Aorta (tissue), 5 donors: ENCODE measurements at places on chromosomes 12 and 14. TPM values are rescaled to one million over a fixed set of nuclear protein-coding genes. Genes with fewer than 3 reads are reported as not detected.

Gene CLEC12A
- total RNA-seq, result 3.0 TPM

Gene GYS2
- total RNA-seq, result 0.15 TPM

GRCh38 chr12:94898388-94898787 lies 105.1 kb downstream of the NDUFA12 start:
- DNase-seq, result no peak

Gene NOPCHAP1
- 12.9 TPM for total RNA-seq

DNA sequence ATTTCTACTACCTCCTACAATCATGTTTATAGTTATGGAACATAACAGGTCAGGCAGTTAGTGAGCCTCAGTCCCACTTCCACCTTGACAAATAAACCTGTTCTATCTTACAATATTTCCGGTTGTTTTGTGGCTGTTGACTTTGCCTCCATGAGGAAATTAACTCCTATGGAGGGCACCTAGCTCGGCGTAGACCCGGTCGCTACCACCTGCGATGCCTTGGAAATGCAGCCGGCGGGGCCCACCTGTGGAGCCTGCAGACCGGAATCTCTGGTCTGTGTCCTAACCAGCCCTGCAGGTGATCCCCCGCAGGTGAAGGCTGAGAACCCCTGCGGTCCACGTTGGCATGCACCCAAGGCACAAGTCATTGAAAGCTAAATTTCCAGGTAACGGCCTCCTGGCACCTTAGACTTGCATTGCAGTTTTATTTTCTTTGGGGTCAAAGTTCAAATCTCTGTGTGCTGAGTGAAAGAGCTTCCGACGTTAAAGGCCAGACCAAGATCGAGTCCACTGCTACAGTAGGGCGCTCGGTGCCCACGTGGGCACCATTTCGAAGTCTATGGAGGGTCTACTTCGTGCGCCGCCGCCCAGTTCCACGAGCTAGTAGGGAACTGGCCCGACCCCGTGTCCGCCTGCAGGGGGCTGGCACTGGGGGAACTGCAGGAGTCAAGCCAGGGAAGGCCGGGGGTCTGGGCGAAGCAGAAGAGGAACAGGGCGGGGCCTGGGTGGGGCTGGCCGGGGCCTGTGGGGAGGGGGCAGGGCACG lies 782 bp upstream of the PIWIL1 start:
- DNase-seq, result peak; percentile 74

DNA sequence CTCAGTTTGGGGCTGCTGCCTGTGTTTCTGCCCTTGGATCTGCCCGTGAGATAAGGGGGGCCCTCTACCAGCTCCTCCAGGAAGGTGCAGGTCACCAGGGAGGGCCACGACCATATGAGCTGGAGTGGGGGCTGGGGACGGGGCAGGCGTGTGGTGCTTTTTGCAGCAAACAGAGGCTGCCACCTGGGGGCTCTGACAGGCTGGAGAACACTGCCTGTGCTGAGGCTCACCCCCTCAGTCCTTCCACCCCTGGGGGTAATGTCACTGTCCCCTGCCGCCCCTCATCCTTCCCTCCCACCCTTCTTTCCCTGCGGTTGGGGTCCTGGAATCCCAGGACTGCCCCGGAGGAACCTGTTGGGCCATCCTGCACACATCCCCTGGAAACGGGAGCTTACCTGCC lies 3.2 kb downstream of the PLD4 start:
- DNase-seq, result no peak

Gene MAP1LC3B2
- 3.1 TPM for total RNA-seq

Gene AHNAK2
- total RNA-seq, result 61.3 TPM

GRCh38 chr12:68844788-68845695 lies 37.1 kb downstream of the MDM2 start:
- no peak for DNase-seq

Gene TTC7B
- 52.0 TPM for total RNA-seq

Gene IGFBP6
- total RNA-seq, result 820 TPM

Gene CLEC4E
- total RNA-seq, result 4.2 TPM

DNA sequence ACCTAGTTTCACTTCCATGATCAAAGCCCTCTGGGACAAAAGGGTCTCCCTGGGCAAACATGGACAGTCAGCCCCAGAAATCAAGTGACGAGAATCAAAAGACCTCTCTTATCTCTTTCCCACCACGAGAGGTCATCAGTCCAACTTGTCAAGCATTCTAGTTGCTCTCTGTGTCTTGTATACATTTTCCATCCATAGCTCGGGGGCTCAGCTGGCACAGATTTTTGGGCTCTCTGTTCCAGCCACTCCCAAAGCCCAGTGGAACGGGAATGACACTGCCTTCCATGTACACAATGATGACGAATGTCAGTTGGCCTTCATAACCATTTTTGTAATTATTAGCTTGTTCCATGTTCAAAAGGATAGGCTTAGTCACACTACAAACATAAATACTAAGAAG lies 29.7 kb downstream of the NOS1 start:
- no peak for DNase-seq

Gene ABHD12B
- not detected for total RNA-seq

Gene NTS
- not detected for total RNA-seq

Gene TAS2R19
- 5.9 TPM for total RNA-seq

DNA sequence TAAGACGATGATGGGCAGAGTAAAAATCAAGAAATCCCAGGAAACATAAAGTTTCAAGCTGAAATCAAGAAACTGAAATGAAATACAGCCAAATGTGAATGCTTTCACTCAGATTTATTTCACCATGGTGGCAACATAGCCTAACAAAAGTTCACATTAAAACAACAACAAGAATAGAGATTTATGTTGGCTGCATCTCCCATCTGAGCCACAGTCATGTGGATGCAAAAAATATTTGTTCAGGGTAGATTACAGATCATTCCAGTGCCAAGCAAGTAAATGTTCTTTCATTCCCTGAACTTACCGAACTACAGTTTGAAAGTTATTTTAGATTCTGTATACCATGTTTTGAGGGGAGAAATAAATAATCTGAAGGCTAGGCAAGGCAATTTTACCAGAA lies 159.9 kb upstream of the TMTC1 start:
- no peak for DNase-seq

DNA sequence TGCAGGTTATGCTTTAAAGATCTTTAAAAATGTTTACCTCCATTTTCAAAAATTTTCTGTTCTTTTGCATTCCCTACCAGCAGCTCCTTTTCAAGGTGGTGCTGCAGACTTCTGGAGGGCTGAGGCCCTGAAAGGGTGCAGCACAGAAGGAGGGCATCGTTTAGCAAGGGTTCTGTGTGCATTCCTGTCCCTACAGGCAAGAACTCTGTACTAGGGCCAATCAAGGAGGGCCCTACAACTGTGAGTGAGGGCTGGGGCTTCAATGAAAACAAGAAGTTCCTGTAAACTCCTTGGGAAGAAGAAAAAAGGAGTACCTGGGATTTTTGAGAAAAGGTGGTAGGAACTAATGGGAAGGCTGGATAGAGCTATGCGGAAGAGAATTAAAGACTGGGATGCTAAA lies 50.7 kb upstream of the CSRP2 start:
- no peak for DNase-seq

DNA sequence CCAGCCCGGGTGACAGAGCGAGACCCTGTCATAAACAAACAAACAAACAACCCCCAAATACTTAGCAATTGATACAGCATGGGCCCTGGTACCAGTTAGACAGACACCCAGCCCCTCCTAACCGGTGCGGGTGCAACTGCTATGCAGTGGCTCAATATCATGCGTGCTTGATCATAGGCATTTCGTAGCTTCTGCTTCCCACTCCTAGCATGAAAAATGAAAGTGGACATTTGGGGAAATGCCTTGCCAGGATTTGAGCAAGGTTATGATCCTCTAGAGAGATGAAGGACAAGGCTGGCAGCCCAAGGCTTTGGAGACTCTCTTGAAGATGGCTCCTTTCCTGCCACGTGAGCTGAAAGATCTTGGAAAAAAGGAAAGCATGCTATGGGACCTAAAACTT lies 13.7 kb downstream of the FGF6 start:
- DNase-seq, result no peak

GRCh38 chr12:5369298-5369697 lies 62.6 kb upstream of the NTF3 start:
- no peak for DNase-seq

DNA sequence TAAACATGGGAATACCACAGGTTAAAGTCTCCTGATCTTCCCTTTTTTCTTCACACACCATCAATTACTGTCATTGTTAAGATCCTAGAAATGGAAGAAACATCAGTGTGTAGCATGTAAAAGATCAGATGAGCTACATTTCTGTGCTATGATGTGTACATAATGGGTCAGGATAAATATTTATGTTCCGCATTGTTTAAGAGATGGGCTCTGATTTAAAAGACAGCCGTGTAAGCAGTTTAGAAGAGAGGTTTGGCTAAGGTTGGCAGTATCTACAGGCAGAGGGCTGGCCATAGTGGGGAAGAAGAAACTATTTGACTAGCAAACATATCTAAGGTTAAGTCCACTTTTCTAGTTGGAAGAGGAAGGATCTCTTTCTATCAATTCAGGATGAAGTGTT lies 49.4 kb downstream of the LRRC9 start:
- no peak for DNase-seq

Gene AICDA
- total RNA-seq, result not detected

DNA sequence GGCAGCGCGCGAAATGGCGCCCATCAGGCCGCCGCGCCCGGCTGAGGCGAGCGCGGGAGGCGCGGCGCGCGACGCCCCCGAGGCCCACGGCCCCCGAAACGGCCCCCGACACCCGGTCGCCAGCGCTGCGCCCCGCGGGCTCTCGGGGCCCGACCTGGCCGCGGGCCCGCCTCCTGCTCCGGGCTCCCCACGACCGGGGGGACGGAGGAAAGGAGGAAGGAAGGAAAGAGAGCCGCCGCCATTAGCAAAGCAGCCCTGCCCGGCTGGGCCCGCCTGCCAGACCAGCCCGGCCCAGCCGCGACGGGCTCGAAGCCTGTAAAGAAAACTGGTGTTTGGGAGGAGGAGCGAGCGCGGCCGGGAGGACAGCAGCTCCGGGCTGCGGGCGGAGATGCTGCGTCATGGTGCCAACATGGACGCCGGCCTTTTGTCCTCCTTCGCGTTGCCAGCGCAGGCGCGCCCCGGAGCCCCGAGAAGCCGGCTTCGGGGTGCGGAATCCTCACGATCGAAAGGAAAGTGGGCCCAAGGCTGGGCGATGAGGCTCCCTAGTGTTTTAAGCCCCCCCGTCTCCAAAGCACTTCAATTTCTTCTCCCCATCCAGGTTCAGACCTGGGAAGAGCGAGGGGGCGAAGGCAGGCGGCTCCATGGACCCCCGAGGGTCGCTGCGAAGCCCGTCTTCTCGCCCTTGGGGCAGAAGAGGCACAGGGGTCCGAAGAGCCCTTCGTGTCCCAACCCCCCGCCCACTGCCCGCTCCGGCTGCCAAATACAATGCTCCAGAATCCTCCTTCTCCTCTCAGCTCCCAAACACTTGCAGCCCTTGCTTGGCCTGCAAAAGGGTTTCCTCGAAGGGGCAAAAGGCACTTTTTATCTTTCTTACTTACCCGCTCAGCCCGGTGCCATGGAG lies 2.9 kb upstream of the SETD1B start:
- DNase-seq, result peak; percentile 89

DNA sequence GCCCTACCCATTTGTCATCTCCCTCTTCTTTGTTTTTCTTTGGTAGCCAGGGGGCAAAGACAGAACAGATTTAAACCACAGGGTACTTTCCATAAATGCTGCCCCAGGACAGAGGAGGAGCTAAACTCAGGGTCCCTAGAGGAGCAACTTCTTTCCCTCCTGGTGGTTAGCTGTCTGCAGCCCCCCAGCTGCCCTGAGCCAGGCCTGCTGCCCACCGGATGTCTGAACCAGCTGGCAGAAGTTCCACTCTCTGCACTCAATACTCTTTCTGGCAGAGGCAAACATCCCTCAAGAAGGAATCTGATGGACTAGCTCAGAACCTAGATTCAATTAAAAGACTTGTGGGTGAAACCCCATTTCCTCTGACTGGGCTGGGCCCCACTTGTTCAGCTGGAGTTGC lies 10.7 kb downstream of the VDR start:
- DNase-seq, result no peak

Gene SYNDIG1L
- total RNA-seq, result 0.94 TPM

DNA sequence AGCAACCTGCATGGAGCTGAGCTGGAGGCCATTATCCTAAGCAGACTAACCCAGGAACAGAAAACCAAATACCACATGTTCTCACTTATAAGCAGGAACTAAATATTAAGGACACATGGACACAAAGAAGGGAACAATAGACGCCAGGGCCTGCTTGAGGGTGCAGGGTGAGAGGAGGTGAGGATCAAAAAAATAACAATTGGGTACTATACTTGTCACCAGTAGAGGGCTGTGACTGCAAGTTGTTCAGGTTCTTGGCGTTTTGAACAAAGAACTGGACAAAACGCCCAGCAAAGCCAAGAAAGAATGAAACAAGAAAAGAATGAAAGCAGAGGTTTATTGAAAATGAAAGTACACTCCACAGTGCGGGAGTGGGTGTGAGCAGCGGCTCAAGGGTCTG lies 208.5 kb upstream of the NEDD1 start:
- no peak for DNase-seq

DNA sequence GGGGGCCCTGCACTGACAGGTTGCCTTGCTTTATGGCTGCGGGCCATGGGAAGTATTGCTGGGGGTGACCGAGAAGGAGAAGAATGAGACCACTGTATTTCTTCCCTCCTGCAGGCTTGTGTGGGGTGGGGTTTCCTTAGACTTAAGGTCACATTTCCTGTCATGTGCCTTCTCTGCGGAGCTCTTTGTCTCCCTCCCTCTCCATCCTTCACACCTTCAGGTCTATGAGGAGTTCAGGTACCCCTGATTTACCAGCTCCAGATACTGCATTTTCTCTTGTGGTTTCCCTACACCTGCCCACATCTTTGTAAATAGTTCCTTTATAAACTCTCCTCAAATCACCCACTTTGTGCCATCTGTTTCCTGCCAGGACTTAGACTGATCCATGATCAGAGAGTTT lies 3.6 kb downstream of the FNTB start:
- no peak for DNase-seq

Gene PIGH
- 18.0 TPM for total RNA-seq

GRCh38 chr14:26974965-26975364 lies 377.1 kb upstream of the NOVA1 start:
- DNase-seq, result no peak

DNA sequence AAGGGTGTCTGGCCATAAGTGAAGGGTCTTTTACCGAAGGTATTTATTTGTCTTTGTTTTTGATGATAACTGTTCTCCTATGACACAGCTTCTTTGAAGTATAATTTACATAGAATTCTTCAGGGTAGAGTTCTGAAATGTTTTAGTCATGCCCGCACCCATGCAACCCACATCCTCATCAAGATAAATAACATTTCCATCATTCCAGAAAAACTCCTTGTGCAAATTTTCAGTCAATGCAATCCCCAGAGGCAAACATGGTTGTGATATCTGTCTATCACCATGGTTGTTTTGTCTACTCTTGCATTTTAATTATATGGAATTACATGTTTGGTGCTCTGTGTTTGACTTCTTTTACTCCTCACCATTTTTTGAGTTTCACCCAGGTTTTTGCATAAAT lies 837.8 kb downstream of the AACS start:
- DNase-seq, result no peak

GRCh38 chr14:85531141-85531586 lies 1.2 kb downstream of the FLRT2 start:
- DNase-seq, result peak; percentile 84

- DNase-seq, result no peak
These were observed 144.5 kb upstream of the FBXO33 start for GRCh38 chr14:39576736-39577135.
